ENCODE measurements at places on chromosomes 1 and 21.

- DNase-seq: peak; percentile 42
These were observed 94.5 kb upstream of the TSPAN2 start for GRCh38 chr1:115183721-115184259.

- DNase-seq: no peak
These were observed 90.9 kb downstream of the TMEM200B start for GRCh38 chr1:29032841-29033240.

GRCh38 chr1:84550826-84551225 lies 23.4 kb downstream of the CTBS start:
- DNase-seq: no peak

- peak; percentile 23 for DNase-seq
These were observed 58.7 kb downstream of the NENF start for GRCh38 chr1:212491454-212491853.

GRCh38 chr21:41653954-41654491 lies 112.8 kb downstream of the RIPK4 start:
- DNase-seq: peak; percentile 92

GRCh38 chr1:242586360-242586680 lies 61.8 kb upstream of the PLD5 start:
- DNase-seq: no peak

DNA sequence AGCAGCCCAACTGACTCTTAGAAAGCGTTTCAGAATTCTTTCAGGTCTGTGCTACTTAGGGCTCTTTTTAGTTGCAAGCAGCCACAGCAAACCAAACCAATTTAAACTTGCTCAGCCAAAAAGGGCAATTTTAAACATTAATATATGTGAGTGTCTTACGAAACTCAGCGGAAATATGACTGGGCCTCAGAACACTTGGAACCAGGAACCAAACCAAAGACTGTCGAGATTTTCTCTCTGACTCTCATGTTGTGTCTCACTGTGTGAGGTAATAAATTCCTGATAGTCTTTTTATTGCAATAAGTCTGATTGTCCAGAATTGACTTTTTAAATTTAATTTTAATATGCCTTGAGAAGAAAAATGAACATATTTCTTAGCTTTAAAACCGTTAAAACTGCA lies 122.3 kb downstream of the SYF2 start:
- DNase-seq: no peak

DNA sequence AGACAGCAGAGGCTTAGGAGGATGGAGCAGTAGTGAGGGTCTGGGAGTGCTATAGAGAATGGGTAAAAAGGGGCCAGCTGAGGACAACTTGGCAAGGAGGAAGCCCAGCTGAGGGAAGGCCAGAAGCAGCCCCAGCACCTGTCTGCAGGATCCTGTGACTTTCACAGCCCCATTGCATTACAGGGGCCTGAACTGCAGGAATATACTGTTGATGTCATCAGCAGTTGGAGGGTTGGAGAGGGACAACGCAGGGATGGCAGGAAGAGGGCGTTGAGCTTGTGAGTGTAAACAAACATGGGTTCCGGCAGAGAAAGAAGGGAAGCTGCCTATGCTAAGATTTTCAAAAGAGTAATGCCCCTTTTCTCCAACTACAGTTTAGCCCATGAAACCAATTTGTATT lies 628.5 kb downstream of the SMYD3 start:
- peak; percentile 49 for DNase-seq

GRCh38 chr1:60936591-60937342 lies 145.6 kb upstream of the NFIA start:
- no peak for DNase-seq

- DNase-seq: no peak
These were observed 104.6 kb upstream of the L1TD1 start for GRCh38 chr1:62090016-62090415.

GRCh38 chr21:36749935-36750575 lies 51.1 kb downstream of the SIM2 start:
- DNase-seq: peak; percentile 23

- peak; percentile 70 for DNase-seq
These were observed 53.0 kb downstream of the BCAR3 start for GRCh38 chr1:93628681-93629080.

DNA sequence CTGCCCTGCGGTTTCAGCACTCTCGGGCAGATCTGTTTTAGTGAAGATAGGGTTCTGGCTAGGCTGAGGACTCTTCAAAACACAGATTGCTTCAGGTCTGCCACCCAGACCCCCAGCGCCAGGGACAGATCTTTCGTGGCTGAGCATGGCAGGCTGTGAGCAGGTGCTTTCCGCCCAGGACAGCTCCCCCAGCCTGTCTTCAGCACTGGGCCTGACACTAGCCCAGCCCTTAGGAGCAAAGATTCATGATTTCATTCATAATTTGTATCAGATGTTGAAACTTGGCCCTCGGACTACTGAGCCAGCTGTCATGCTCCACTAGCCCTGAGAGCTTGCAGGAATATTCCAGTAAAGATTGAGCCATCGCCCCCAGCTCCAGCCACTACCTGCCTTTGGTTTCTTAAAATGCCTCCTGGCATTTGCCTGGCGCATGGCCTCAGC lies 5.9 kb downstream of the ADPRS start:
- DNase-seq: no peak

DNA sequence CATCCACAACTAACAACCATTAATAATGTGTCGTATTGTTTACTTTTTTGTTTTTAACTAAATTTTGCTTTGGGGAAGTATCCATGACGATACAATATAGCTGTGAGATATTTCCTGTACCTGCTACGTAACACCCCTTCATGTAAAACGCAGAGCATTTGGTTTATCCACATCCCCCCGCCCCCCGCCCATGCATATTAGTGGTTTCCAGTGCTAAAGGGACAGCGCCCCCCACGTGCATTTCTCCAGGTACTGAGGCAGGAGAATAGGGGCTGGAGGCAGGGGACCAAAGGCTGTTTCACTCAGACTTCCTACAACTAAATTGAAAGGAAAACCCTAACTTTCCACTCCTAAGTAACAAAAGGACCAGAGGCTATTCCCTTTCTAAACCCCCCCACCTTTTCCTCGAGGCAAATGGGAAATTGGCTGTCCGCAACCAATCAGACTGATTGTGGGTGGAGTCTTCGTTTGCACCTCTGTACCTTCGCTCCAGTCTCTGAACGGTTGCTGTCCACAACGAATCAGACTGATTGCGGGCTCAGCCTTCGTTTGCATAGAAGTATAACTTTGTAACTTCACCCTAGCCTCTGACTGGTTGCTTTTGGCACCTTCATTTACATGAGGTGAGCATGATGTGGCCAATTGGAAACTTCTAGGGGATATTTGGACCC lies 12.2 kb upstream of the RIPK4 start:
- DNase-seq: no peak

GRCh38 chr1:151056149-151056548 lies 3.3 kb downstream of the CDC42SE1 start:
- no peak for DNase-seq

DNA sequence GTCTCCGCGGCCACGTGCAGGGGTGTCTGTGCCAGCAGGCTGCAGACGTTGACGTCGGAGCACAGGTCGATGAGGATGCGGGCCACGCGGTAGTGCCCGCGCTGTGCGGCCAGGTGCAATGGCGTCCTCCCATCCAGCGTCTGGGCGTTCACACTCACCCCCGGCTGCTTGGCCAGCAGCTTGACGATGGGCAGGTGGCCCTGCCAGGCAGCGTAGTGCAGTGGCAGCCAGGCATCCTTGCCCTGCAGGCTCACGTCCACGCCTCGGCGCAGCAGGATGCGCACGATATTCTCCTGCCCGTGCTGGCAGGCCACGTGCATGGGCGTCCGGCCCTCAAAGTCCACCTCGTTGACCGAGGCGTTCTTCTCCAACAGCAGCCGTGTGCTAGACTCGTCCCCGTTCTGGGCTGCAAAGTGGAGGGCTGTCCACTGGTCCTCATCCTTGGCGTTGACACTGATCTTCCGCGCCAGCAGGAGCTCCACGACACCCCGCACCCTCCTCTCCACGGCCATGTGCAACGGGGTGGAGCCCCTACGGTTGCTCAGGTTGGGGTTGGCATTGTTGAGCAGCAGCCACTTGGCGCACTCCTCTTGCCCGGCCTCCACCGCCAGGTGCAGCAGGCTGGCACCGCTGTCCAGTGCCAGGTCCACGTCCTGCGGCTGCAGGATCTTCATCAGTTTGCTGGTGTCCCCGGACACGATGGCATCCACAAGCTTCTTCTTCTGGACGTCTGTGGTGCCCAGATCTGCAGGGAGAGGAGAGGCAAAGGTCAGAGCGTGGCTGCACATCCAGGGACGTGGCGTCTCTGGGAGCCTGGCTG lies 25.4 kb downstream of the RIPK4 start:
- no peak for DNase-seq

- no peak for DNase-seq
These were observed 268.4 kb upstream of the USP24 start for GRCh38 chr1:55483523-55483922.

- no peak for DNase-seq
These were observed 362 bp upstream of the ROR1 start for GRCh38 chr1:63773496-63773814.

DNA sequence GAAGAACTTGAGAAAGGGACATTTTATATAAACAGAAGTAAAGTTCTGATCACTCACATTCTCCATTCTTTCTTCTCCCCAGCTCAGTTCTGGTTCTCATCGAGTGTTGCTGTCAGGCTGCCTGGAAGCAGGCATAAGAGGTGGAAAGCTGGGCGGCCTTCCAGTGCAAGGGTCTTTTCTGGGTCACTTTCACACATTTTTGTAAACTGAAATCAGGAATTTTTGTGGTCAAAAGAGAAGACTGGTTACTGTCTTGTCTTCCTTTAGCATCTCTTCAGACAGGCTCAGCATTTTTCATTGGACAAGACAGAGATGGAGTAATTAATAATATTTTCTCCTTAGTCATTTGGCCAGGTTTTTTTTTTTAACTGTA lies 93.7 kb downstream of the CTH start:
- peak; percentile 93 for DNase-seq

GRCh38 chr1:117094841-117095604 lies 26.5 kb downstream of the TRIM45 start:
- peak; percentile 90 for DNase-seq

- DNase-seq: no peak
These were observed 77.8 kb downstream of the KIF1B start for GRCh38 chr1:10288029-10288615.

GRCh38 chr1:220272841-220273090 lies 513 bp upstream of the RAB3GAP2 start:
- no peak for DNase-seq

DNA sequence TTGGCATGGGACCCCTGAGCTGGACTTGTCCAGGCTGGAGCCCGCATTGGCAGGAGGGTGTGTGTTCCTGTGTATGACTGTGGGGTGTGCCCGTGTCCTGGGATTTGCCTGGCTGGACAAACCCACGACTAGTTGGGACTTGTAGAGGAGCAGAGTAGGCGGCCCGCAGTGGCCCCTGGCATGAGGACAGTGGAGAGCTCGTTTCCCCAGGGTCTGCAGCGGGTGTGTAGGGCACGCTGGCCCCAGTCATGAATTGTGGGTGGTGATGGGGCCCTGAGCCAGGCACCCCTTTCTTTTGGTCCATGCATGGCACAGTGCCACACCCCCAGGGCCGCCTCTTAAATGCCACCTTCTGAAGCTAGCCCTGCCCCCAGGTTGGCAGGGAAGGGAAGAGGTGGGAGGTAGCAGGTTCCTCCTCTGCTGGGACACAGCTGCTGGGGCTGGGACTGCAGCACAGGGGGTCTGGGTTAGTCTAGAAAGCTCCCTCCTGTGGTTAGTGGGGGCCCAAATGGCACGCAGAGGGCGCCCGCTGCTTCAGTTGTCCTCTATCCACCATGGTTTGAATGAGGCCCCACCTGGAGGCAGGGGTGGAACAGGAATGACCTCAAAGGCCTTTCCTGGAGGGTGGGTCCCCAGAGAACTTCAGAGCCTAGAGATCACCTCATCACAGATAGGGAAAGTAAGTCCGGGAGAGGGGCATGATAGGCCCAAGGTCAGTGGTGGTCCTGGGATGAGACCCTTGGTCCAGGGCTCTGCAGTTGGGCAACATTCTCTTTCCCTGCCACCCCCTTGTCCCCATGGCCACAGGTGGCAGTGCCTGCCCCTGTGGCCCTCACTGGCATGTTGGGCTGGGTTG lies 4.1 kb downstream of the CROCC start:
- DNase-seq: no peak

- DNase-seq: peak; percentile 90
These were observed at the start of gene RNPEP for GRCh38 chr1:201982623-201983379. RNPEP (plus strand) TSS chr1:201982648; CDS start chr1:201982667, 19 bp downstream.

DNA sequence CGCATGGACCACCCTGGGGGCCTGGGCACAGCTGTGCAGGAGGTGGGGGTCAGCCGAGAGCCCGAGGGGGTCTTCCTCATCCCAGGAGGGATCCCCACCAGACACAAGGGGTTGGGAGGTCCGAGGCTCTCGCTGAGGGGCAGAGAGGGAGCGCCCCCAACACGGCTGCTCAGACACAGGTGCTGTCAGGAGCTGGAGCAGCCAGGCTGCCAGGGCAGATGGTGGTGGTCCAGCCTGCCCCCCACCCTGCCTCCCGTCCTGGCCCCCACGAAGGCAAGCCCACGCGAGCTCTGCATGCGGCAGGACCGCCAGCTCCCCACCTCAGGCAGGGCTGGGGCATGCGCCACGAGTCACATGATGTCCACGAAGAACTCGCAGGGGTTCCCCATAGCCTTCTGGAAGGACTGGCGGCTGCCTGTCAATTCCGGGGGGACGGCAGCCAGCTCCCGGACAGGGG lies 4.7 kb downstream of the TAS1R3 start:
- DNase-seq: no peak

DNA sequence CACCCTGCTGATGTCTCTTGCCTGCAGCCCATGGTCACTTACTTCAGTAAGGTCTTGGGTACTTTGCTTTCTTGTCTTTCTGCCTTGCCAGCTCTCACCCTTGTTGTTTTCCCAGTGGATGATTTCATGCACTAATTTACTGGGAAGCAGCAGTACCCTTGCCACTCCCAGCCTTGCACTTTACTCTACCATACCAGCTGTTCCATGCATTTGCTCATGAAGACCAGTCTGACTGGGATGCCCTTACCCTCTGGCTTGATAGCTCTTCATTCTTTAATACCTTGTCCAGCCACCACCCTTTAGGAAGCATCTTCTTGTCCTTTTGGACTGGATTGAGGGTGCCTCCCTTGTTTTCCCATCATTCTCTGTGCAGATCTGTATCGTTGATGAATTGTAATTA lies 28.3 kb downstream of the CDC14A start:
- DNase-seq: no peak

- peak; percentile 26 for DNase-seq
These were observed 10.2 kb downstream of the USP16 start for GRCh38 chr21:29034678-29035077.

DNA sequence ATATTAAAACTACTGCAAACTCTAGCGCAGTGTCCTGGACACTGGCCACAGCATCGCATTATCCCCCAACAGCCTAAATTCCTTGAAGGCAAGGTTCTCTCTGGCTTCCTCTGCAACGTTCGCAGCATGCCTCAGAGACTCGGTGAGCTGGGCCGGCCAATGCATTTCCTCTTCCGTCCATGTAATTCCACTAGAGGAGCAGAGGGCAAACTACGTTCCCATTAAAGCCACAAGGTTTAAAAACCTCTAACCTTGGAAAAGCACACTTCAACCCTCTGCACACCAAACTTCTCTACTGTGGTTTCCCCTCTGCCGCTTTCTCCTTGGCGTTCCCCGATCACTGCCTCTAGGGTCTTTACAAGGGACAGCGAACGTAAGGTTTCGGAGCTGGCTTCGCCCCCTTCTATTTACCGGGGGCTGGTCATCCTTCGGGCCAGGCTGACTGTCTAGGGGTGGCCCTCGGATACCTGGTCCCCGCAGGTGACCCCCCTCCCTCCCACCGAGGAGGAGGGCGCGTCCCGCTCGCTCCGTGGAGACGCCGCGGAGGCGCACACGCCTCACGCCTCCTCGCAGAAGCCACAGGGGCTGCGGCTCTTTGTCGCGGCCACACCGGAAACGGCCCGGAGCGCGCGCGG lies 456 bp upstream of the SMYD2 start:
- peak; percentile 68 for DNase-seq

GRCh38 chr1:203060115-203060514 lies 25.7 kb downstream of the MYOG start:
- no peak for DNase-seq

All from EH (cell line).